ENCODE measurements at places on chromosomes 7 and 10.

DNA sequence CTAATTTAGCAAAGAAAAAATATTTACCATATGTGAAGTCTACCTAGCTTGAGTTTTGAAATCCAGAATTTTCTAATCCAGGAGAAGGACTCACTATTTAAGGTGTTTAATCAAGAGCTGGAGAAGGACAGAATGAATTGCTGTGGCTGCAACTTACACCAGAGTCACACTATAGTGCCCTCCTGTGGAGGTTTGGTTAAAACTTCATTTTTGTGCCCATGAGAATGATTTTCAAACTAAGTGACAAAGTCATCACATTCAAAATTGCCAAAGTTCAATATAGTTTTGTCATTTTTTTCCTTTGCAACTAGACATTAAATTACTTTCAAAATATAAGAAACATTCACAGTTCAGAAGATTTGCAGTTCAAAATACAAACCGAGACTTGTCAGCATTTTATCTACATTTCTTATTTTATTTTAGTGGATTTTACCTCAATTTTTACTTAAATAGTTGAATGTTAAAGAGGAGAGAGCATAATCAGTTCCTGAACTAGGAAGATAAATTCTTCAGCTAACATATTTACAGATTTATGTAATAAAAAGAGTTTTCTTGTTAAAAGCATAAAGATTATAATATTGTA, 70.7 kb downstream of the CABCOCO1 start:
- no peak for DNase-seq

DNA sequence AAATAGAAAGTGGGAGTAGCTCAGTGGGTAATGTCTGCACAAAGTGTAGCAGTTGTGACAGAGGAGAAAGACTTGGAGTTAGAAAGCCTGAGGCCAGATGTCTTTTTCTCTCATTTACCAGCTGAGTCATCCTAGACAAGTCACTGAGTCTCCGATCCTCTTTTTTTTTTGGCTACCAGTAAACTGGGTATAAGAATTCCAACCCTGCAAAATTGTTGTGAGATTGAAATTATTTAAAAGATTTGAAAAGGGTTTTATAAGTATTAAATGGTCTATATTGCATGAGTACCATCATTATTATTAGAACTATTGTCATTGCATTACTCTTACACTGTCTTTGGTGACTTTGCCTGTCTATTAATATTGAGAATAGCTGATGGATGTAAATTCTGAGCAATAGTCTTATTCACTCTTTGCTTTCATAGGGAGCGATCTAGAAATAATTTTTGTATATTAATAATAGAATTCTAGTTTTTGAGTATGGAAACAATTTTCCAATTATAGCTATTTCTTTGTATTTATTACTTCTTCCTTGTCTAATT, 74.0 kb downstream of the ARID5B start:
- no peak for DNase-seq

DNA sequence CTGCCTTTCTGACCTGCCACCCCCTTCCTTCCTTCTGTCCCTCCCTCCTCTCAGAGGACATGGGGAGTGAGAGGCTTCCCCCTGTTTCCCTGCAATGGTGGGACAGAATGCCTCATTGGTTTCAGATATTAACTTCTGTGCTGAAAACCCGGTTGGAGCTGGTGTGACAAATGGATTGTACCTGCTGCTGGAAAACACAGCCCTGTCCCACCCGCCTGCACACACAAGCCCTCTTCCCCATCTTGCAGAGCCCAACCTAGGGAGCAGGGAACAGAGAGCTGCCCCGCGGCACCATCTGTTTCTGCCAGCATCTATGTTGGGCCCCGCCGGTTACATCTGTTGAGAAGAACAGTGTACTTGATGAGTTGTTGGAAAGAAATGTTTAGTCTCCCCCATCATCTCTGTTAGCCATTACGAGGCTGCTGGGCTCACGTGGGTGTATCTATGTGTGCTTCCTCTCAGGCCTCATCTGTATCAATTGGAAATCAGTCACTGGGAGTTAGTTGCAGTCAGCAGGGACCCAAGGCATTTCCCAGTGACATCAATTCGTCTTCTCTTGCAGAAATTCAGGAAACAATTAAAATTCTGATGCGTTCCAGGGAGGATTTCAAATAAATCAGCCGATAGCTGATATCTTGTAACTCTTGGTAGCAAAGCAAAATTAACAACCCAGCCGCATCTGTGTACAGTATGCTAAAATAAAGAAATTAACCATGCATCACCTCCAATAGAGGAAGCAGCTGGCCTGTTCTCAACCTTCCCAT, 725.6 kb upstream of the GALNT17 start:
- peak; percentile 47 for DNase-seq

DNA sequence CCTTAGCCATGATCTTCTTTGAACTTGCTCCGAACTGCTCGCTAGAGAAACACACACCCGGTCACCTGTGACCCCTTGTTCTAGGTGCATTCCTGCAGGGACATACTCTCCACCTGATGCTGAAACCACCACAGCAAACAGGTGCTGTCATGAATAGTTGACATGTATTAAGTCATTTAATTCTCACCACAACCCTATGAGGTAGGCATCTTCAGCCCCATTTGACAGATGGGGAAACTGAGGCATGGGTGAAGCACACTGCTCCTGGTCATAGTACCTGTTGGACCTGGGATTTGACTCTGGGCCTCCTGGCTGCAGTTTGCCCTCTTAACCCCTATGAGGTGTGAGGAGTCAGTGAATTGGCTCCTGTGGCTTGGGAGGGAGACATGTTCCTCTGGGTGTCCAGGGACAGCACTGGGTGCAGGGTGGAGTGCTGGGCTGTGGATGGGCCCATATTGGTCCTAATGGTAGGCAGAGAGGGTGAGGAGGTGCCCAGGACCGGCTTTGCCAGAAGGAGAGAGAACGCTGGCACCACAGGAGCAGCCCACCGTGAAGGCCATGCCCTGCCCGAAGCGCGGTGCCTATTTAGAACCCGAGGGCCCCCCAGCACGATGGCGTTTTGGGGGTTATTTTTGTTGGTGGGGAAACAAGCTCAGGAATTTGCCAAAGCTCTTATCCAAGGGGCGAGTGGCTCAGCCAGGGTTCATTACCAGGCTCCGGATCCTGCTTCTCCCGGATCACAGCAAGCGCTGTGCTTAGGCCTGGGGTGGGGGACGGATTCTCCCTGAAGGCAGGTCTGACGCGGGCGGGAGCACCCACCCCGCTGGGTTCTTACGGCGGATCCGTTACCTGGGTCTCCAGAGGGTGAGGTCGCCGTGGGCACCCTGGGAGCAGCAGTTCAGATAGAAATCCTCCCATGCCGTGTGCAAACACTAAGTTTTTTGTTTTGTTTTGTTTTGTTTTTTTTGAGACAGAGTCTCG, 52.3 kb downstream of the GLRX3 start:
- DNase-seq = no peak

DNA sequence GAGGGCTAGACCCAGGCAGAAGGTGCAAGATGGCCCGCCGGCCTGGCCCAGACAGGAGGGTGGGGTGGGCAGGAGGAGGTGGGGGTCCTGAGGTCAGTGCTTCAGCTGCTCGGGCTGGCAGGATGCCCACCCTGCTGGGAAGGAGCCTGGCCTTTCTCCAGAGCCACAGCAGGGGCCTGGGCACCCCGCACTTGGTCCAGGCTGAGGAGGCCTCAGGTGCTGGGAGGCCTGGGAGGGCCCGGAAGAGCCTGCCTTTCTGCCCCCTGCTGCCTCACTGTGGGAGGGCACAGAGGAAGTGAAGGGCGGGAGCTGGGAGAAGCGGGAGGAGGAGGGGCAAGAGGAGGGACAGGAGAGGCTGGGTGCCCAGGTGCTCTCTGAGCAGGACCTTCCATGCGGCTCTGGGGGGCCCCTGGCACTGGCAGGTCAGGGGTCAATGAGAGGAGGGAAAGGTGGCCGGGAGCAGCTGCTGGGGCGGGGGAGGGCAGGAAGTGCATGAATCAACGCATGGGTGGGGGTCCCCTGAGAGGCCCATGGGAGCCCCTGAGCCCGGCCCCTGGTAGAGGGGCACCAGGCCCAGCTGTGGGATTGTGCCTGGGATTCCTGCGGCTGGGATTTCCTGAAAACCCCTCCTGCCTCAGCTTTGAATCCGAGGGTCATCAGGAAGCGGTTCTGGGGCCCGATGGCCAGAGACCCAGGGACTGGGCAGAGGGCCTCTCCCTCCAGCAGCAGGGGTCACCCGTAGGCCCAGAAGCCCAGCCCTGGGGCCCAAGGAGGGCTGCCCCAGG, 49.9 kb downstream of the PWWP2B start:
- no peak for DNase-seq

GRCh38 chr7:8387551-8388256, 45.7 kb upstream of the NXPH1 start:
- no peak for DNase-seq

- DNase-seq = no peak
Measured at GRCh38 chr7:44101303-44101965, 2.7 kb upstream of the AEBP1 start.

DNA sequence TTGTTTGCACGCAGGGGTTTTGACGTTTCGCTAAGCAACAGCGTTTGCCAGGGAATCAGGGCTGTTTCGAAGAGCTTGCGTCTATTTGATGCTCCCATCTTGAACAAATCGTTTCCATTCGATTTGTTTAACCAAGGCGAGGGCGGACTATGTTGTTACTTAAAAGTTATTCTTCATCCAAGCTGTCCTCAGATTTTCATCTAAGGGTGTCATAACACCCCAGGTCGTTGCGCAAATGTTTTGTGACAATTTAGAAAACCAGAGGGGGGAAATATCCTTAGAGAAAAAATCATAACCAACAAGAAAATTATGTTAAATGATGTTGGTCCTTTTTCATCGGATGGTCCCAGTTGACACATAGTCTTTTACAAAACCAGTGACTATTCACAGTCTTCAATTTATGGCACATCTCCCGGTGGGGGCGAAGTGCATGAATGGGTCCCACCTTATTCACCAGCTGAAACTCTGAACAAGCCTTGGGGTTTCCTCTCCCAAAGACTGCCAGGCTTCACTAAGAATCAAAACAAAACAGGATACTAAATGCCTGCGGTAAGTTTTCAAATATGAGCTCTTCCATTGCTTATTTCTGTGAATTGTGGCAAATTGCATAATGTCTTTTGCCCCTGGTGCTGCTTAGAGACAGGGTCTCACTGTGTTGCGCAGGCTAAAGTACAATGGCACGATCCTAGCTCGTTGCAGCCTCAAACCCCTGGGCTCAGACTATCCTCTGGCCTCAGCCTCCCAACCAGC, 109.9 kb downstream of the REEP3 start:
- DNase-seq = no peak

DNA sequence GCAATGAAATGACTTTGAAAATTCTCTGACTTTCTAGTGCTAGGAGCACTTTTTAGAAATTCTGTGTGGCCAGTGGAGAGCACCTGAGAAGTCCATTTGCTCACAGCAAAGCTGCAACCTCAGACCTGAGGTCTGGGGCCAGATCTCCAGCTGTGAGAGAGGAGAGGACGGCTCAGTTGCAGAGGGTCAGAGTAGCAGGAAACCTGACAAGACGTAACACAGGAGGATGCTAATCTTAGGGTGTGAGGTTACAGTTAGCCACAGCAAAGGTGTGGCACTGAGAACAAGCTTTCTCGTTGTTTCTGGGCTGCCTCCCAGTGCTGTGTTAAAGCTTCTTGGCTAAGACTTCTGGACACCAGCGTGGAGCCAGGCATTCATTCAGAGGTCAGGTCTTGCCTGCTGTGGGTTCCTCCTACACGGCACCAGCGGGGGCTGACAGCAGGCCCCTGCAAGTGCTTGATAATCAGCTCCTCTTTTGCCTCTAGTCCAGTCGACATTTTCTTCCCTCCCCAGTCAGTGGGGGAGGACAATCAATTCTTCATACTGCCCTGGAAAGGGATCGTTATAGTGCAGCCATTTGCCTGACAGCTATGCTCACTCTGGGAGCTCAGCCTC, 435.4 kb upstream of the DPP6 start:
- no peak for DNase-seq

DNA sequence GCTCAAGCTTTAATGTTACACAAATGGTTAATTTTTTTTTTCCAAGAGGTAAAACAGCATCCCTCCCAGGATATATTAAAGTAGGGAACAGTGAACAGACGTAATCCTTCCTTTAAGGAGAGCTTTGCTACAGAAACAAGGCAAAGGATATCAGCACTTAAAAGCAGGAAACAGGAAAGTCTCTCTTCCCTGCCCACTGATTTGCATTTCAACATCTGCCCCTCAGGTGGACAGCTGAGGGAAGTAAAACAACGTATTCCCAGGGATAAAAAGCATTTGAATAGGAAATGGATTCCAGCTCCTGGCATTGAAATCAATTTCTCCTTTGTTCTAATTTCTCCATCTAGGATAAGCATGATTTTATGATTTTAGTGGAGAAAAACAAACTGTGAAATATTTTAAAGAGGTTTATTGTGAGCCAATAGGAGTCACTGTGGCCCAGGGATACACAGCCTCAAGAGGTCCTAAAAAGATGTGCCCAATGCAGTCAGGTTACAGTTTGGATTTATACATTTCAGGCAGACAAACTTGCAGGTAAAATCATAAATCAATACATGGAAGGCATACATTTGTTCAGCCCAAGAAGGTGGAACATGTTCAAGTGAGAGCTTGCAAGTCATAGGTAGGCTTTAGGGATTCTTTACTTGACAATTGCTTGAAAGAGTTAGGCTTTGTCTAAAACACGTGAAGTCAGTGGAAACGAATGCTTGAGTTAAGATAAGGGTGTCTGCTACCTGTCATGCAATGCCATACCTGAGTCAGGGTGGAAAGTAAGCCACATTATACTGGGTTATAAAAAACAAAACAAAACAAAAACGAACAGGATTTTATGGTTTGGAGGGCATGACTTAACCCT, 286.2 kb upstream of the VWC2 start:
- no peak for DNase-seq

GRCh38 chr7:29815181-29816105, 9.1 kb downstream of the WIPF3 start:
- no peak for DNase-seq

- no peak for DNase-seq
Measured at GRCh38 chr7:91408388-91409154, 144.3 kb downstream of the FZD1 start.

GRCh38 chr10:114273910-114274309, 34.9 kb downstream of the VWA2 start:
- DNase-seq = no peak

- DNase-seq = no peak
Measured at GRCh38 chr7:94258418-94259300, 136.0 kb upstream of the COL1A2 start.

DNA sequence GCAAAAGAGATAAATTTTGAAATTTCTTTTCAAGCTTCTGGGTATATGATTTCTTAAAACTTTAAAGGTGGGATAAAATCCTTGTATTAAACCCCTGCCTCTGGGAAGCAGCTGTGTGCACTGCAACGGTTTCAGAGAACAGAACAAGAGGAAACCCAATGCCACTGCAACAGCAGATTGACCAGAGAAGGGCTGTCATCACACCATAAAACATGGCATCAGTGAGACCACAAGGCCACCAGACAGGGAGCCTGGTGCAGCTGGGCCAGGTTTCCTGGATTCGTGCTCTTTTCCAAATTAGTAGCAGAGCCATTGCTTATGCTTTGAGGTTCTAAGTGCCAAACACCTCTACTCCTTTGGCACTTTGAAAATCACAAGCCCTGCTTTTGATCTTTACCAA, 152.4 kb downstream of the PRPF18 start:
- no peak for DNase-seq
